CD4-positive, alpha-beta T cell treated with Interleukin-6 for 4 hours (primary cell): ENCODE measurements at places on chromosomes 1 and 21.

GRCh38 chr1:82560566-82560965 lies 759.8 kb downstream of the ADGRL2 start:
- DNase-seq, result no peak

GRCh38 chr1:39524591-39525365 lies 33.3 kb downstream of the BMP8A start:
- no peak for DNase-seq

DNA sequence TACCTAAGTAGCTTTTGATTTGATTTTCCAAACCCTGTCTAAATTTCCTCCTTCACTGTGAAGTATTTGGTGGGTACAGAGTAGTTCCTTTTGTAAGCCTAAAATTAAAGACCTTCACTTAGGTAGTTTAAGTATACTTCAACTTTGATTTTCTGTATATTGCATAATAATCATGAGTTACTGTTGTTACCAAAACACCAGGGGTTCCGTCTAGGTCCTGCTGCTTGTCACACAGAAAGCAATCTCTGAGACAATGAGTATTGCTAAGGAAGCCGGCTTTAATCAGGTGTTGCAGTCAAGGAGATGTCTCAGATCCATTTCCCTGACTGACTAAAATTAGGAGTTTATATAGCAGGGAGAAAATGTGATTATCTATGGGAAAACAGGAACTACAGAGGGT lies 15.3 kb downstream of the RPS6KC1 start:
- DNase-seq, result no peak

DNA sequence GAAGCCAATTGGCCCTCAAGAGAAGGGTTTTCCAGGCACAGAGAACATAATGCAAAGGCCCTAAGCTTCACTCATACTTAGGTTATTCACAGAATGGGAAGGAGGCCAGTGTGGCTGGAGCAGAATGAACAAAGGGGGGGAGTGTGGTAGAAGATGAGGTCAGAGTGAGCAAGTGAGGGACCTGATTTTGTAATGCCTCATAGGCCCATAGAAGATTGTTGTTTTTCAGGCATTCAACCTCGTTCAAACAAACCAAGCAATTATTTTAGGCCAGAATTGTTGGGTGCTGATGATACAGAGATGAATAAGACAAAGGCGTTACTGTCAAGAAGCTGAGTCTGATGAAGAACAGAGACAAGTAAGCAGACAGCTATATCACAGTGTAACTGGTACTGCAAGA lies 54.5 kb upstream of the RAP1A start:
- DNase-seq, result no peak

DNA sequence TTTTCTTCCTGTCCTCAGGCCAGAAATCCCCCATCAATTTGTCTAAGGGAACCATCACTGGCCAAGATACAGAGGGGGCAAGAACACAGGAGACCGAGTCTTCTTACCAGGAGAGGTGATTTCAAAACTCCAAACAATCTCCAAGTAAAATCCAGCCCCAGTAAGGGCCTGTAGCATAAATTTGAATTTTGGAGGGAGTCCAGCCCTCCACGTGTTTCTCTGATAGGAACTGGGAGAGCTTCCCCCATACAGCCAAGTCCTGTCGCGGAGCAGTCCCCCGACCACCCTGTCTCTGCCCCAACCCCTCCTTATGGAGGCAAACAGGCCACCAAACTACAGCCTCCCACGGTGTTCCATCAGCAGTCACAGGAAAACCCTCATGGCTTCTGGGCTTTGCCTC lies 32.4 kb upstream of the GPR157 start:
- DNase-seq, result no peak

- no peak for DNase-seq
These were observed 16.5 kb upstream of the EPHB2 start for GRCh38 chr1:22694172-22694571.

- DNase-seq, result no peak
These were observed 430 bp downstream of the BTG2 start for GRCh38 chr1:203305809-203306088.

GRCh38 chr1:41495210-41495948 lies 10.9 kb upstream of the EDN2 start:
- no peak for DNase-seq

DNA sequence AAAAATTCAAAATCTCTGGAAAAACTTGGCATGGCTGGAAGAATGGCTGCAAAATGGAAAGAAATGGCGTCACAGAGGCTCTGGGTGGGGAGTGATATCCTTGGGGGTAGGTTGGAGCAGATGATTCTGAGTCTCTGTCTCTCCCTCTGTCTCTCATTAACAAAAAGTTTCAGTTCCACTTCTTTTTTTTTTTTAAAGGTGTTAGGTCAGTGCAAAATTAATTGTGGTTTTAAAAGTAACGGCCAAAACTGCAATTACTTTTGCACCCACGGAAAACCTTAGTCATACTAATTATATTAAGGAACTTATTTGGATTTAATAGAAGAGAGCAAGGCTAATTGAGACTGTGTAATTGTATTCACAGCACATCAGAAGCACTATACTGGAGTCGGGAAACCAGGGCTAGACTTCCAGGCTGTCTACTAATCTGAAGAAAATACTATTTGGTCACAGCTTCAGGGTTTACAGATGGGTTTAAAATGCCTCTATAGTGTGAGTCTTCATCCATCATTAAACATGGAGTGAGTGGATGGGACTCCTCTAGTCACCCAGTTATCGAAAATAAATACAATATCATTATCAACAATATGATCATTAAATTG lies 289.1 kb upstream of the PLD5 start:
- DNase-seq, result no peak

- DNase-seq, result no peak
These were observed 15.5 kb upstream of the POGZ start for GRCh38 chr1:151474745-151475144.

GRCh38 chr1:43304314-43304681 lies 3.5 kb downstream of the TIE1 start:
- no peak for DNase-seq

DNA sequence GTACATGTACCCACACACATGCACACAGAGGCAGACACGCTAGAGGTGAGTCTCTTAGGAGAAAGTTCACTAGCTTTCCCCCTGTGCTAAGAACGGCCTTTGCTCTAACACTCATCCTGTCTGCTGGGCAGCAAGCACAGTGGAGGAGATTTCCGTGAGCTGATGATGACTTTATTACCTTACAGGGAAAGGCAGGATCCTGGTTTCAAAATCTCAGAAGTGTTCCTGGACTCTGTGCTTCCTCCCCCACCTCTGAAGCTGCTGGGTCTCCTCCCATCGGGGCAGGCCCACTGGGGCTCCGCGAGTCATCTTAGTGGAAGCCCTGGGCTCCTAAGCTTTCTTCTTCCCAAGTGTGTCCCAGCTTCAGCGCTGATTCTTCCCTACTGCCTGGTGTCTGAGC lies 2.7 kb downstream of the FAM3B start:
- no peak for DNase-seq

GRCh38 chr1:166975361-166976129 lies at the start of gene ILDR2:
ILDR2 (minus strand) TSS chr1:166975540; CDS start chr1:166975268, 272 bp downstream.
- peak; percentile 62 for DNase-seq

GRCh38 chr1:234887016-234887900 lies 241.4 kb downstream of the TOMM20 start:
- no peak for DNase-seq

DNA sequence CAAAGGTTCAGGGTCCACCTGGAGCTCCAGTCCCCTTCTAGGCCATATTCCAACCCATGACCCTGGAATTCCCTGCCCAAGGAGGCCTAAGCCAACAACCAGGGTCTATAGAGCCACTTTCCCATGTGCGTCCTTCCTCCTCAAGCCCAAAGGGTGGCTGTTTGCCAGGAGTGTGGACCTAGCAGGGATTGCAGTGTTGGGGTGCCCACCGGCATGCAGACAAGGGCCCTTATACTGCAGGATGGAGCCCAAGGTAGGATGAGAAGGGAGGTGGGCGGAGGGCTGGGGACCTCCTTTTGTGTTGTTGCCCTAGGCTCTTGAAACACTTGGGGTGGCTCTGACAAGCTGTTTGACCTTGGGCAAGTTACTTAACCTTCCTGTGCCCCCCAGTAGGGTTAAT lies 19.7 kb upstream of the ADGRB2 start:
- no peak for DNase-seq

- no peak for DNase-seq
These were observed 33.2 kb downstream of the KCTD3 start for GRCh38 chr1:215600258-215600792.

- DNase-seq, result no peak
These were observed 34.0 kb upstream of the BACH1 start for GRCh38 chr21:29264721-29265120.

GRCh38 chr1:61436016-61436415 lies 288.9 kb downstream of the TM2D1 start:
- DNase-seq, result no peak

DNA sequence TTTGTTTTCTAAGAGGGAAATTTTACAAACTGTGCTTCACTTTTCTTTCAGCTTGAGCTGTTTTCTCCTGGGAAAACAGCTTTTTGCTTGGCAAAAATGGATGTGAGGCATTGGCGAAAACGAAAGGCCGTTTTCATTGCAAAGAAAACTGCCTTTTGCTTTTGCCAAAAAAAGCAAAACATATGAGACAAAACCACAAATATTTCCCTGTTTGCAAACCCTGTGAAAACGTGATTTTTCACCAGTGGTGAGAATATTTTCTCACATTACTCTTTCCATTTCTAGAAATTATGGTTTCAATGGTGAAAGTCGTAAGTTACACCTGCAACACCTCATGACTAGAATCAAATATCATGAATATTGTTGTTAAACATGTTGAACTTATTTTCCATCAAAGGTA lies 74.0 kb upstream of the ZBTB18 start:
- DNase-seq, result no peak

DNA sequence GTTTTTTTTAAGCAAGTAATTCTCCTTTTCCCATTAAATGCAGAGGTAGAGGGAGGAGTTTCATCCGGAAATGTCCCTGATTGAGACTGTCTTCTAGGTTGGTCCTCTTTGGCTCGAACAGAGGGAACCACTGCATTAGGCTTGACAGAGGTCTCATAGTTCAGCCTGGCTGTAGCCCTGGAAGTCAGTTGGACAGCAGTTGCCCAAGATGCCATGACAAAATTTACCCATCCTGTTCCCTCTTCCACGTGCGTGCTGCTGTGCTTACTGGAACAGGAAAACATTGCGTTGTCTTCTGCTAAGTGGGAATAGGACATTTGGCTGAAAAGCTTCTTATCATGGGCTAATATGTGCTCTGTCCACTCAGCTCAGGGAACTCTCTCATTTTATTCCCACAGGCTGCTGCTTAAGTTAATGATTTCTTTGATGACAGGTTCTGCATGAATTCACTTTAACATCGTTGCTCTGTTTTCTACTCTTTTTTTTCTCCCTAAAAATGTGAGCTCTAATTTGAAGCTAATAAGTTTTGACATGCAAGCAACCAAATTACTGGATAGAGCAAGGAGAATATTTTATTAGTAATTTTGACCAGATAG lies 18.0 kb downstream of the KCNK1 start:
- no peak for DNase-seq

- DNase-seq, result peak; percentile 41
These were observed 4.8 kb downstream of the AMPD2 start for GRCh38 chr1:109624201-109625010.

DNA sequence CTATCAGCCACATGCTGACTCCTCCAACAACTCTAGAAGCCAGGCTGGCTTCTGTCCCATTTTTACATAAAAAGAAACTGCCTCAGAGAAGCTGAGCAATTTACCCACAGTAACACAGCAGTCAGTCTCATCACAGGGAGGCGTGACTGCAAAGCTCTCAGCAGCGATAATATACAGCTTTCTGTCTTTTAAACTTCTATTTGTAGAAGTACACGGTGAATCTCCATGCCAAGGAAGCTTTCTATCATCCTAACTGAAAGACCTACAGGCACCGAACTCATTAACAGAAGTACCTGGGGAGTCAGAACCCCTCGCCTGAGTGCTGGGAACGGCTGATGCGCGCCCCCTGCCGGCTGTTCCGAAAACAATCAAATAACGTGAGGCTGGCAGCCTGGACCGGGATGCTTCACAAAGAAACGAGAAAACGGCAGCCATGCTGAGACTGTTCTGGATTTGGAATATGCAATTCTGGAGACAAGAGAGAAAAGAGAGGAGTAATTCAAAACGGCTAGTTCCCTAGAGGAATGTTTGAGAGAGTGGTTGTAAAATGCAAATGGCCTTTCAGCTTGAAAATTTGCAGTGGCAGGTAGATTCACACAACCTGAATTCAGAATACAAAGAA lies 43.5 kb upstream of the RAB4A start:
- DNase-seq, result peak; percentile 88

GRCh38 chr1:39663559-39663958 lies 8.3 kb downstream of the NT5C1A start:
- no peak for DNase-seq

DNA sequence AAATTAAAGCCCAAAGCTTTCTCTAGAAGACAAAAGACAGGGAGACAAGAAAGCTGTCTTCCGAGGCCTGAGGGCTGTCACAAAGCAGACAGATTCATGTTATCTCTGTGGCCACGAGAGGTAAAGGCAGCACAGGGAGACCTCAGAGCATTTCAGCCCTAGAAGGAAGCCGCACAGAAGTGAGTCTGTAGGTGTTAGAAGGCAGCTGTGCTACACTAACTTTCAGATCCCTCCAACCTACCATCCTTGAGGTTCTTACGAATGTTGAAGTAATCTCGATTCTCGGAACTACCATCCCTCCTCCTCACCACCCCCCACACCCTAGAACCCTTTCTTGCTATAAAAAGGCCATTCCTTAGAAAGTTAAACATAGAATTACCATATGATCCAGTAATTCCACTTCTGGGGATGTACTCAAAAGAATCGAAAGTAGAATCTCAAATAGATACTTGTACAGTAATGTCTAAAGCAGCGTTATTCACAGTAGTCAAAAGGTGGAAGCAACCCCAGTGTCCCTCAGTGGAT lies 21.5 kb upstream of the LYST start:
- peak; percentile 52 for DNase-seq

DNA sequence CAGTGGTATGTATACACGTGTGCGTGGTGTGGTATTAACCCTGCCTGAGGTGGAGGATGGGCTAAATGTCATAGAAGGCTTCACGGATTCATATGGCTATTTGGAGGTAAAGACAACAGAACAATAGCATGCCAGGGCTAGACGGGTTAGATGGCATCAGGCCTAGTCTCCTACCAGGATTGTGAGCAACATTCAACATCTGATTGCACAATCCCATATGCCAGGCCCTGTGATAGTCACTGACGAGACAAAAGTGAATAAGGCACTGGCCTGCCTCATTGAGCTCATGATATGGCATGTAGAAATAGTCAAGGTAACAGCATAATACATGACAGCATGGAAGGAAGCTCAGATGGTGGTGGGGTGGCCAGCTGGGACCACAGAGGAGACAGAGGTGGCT lies 167.1 kb upstream of the BEND5 start:
- no peak for DNase-seq
